ENCODE measurements at places on chromosomes 7 and 10.

- DNase-seq, result no peak
These were observed 55.6 kb downstream of the WIPF3 start for GRCh38 chr7:29861884-29862283.

DNA sequence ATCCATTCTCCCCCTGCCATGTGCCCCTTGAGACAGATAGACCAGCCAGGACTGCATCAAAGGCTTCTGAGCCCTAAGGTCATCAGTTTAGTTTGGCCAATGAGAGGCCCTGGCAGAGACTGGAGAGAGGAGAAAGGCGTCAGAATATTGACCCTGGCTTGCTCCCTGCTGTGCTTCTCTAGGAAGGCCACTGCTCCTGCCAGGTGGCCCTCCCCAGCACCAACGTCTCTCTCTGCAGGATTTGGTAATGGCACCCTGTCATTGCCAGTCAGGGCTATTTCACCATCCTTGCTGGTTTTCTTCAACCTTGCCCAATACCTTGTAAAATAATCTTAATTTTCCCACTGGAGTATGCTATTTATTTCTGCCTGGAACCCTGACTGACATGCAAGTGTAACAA, 38.8 kb upstream of the ZRANB1 start:
- DNase-seq, result no peak

DNA sequence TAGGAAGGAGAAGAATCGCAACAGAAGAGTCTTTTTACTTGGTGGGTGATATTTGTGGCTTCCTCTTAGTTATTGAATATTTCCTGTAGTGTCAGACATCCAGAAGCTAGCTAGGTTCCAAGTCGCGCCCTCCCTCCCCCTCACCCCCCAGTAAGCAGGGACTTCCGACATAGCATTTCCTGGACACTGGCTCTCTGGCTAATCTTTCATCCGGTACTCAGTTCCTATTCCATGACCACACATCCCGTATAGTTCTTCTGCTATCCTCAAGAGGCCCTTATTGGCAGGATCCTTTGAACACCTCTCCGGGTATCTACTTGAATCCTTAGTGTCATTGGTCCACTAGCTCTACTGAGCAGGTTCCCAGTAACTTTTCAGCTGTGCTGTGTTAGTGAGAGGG, 167.8 kb downstream of the HDAC9 start:
- DNase-seq, result no peak

DNA sequence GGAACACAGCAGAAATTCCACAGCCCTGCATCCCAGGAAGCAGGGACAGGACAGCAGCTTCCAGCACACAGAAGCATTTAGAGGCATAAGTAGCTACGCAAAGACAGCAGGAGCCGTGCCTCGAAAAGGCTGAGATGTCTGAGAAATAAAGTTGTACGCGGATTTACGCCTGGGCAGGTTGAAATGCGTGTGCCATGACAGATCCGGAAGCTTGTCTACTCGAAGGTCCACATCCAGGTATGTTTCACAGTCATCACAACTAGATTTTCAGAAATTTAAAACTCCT, 26.1 kb downstream of the DIP2C start:
- DNase-seq, result no peak

DNA sequence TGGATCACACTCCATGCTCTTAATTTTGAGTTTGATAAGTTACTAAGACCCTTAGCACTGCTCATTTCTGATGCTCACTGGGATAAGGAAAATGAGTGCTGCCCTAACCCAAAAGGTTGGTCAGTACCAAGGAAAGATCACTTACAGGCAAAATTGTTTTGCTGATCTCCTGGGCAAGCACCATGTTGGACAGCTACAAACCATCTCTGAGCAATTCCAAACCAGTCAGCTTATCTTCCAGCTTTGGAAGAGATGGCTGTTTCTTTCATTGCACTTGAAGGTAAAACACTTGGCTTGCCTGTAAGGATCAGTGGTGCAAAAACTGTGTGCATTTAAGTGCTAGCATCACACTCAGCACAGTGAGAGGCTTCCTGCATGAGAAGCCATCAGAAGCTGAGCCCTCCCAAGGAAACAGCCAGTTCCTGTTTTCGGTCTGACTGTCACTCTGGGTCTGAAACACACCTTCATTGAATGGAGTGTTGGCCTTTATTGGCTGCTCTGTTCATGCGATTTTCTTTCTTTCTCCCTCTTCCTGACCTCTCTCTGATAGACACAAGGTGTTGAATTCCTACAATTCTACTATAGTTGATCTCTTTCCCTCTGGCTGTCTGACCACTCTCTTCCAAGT, 126.4 kb upstream of the GHITM start:
- no peak for DNase-seq

DNA sequence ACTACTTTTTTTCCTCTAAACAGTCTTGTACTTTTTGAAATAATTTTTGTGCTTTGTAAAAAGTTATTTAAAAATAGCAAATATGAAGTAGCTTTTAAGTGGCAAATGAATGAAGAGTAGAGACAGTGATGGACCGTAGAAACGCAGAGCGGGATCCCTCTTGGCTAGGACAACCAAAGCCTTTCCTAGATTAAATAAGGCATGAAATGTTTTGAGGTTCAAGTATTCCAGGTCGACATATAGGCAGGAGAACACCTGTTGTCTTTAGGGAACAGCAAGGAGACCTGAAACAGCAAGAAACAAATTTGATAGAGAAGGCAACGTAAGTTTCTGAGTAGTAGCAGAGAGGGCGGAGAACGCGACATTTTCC, 662 bp upstream of the PPRC1 start:
- DNase-seq, result no peak

- DNase-seq, result no peak
These were observed 527.4 kb upstream of the VSTM2A start for GRCh38 chr7:54014765-54015164.

GRCh38 chr7:140541176-140541512, 61.8 kb upstream of the MKRN1 start:
- DNase-seq, result no peak

- peak; percentile 32 for DNase-seq
These were observed 26.5 kb upstream of the NUB1 start for GRCh38 chr7:151315038-151315655.

GRCh38 chr10:84542522-84543490, 214.4 kb downstream of the CCSER2 start:
- no peak for DNase-seq

- DNase-seq, result no peak
These were observed 151.9 kb downstream of the PRKAG2 start for GRCh38 chr7:151724920-151725584.

DNA sequence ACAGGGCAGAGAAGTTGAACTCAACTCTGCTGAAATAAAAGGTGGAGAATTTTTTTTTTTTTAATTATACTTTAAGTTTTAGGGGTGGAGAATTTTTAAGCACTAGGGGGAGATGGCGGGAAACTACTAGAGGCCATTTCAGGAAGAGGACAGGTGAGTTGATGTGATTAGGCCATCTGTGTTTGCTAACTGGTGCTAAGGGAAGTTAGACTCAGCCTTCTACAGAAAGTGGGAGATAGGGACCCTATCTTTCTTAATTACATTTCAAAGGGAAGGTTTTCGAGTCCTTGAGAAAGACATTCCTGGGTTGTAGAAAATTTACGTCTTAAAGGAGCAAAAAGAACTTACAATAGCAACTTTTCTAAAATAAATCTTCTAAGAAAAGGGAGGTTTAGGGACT, 124.8 kb downstream of the LHFPL3 start:
- DNase-seq, result no peak

DNA sequence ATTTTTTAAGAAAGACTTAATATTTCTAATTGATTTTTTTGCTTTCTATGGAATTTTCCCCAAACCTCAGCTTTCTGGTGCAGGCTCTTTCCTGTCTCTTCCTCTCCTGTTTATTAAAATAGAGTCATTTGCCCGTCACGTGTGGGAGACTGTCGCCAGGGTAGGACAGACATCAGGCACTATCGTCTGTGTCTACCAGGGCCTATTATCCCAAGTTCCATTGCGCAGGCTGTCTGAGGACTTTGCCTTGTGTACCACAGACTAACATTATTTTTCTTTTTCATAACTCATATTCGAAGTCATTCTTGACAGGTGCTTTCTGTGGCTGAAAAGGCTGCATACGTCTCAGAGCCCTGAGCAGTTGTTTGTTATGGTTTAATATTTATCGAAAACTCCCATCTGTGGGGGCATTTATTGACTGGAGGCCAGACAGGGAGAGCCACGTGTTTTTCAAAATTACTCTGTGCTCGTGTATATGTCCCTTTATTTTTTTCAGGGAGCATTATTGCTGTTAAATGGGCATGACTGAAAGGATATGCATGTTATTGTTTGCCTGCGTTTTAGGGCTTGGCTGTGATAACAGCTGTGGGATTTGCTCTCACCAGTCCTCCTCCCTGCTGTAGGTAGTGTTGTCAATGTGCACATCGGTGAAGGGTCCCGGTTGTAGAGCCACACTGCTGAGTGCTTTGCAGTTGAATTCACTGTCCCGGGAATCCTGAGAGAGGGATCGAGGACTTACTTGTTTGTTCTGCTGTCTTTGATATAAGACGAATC, 89.8 kb downstream of the CAMK1D start:
- DNase-seq, result no peak

DNA sequence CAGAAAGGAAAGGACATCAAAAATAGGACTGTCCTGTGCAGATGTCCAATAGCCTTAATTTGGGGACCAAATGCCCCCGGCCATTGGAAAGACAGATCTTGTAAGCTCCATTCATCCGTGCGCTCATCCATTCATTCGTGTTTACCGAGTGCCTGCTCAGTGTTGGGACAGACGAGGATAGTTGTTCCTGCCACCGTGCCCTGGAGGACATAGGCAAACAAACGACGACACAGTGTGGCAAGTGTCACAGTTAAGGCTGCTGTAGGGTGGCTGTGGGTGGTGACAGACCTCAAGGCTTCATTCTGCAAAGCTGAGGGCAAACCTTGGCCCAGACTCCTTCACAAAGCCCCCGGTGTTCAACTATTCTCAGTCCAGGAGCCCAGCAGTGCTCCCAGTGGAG, 27.6 kb downstream of the MKI67 start:
- DNase-seq, result no peak

DNA sequence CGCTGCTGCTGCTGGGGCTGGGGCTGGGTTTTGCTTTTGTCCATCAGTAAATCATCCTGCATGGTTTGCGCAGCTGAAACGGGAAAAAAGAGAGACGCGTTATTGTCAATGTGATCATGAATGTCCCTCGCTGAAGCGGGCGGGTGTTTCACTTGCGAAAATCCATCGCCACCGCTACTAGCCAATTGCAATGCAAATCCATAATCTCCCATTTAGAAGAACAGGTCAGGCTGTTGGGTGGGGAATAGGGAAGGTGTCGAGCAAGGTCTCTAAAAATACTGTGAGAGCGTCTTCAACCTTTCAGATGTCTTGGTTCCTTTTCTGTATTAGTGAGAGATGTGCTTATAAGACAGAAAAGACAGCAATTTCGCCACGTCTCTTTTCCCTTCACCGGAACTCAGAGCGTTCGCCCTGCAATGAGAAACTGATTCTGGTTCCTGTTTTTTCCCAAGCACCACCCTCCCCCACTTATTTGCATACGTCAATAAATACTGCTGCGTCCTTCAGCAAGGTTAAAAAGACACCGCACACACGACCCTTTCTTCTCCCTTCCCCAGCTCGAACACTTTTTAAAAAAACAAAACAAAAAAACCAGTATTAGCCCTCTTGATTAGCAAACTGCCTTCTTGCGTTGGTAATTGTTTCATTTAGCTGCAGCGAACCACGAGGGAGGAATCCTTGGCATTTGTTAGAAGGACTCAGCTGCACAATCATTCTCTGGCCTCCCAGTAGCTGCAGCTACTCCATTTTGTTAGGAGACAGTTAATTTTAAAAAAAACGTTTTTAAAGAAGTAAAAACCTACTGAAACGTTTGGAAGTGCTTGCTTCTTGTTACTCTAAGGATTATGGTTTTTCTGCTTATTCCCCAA, 50.4 kb downstream of the CPEB3 start:
- no peak for DNase-seq

DNA sequence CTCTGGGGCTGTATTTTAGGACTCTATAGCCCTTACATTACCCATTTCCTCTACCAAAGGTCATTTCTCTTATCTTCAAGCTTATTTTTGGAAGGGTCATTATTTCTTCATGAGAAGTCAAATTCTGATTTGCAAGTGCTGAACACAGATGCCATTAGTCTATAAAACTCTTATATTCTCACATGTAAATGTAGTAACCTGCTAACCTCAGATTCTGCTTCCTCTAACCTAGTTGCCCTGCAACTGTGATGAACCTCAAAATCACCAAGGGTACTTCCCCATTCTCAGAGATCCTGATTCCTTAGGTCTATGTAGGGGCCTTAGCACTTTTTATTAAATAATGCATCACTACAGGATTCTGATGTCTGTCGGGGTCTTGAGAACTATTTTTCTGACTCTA, 6.3 kb downstream of the FAS start:
- DNase-seq, result no peak

DNA sequence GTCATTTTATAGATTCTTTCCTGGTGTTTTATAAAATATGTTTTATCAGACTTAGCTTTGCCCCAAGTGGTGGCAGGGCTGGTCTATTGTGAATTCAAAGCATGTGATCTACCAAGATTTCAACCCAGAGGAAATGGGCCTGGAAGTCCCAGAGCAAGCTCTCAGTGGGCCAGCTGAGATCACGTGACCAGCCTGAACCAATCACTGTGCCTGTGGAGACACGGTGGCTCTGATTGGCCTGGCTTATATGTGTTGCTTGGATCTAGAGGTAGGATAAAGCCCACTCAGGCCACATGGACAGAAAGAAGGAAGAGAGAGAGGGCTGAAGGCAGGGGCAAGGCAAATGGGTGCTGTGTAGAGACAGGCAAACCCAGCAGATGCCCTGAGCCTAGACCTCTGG, 65.5 kb upstream of the GATA3 start:
- DNase-seq, result no peak

DNA sequence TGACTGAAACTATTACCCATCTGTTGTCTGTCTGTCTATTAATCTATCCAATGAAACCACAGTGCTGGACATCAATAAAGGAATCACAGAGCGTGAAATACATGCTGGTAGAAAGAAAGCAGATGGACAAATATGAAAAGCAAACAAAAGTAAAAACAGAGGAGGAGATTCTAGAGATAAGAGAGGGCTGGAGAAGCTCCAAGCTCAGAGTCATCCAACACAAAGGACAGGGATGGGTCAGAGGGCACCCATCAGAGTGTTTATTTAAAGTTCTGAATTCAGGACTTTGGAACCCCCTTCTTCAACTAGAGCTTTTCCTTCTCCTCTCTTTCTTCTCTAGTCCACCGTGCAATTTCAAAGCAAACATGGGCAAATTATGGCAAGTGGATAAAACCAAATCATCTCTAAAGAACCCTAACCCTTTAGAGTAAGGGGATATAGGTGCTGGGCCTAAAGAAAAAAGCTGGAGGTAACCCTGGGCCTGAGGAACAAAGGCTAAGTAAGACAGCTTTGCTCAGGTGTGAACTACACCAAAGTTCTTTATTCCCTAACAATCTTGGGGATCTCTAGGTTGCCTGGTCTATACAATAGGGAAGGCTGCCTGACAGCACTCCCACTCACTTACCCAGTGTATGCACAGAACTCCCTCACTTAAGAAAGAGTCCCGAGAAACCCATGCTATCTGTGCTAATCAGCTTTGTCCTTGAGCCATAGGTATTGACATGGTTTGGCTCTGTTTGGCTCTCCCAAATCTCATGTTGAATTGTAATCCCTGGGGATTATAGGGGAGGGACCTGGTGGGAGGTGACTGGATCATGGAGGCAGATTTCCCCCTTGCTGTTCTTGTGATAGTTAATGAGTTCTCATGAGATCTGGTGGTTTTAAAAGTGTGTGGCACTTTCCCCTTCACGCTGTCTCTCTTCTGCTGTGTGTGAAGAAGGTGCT, 97.0 kb downstream of the BAMBI start:
- DNase-seq, result no peak

All from stimulated activated CD4-positive, alpha-beta T cell treated with anti-CD3 and anti-CD28 coated beads, TNF-alpha, amount 100 ng/mL, for 4 hours (primary cell).